ENCODE measurements at places on chromosomes 7 and 10.
A peak's percentile ranks its signal among the peaks of the same experiment; 100 is the strongest.

DNA sequence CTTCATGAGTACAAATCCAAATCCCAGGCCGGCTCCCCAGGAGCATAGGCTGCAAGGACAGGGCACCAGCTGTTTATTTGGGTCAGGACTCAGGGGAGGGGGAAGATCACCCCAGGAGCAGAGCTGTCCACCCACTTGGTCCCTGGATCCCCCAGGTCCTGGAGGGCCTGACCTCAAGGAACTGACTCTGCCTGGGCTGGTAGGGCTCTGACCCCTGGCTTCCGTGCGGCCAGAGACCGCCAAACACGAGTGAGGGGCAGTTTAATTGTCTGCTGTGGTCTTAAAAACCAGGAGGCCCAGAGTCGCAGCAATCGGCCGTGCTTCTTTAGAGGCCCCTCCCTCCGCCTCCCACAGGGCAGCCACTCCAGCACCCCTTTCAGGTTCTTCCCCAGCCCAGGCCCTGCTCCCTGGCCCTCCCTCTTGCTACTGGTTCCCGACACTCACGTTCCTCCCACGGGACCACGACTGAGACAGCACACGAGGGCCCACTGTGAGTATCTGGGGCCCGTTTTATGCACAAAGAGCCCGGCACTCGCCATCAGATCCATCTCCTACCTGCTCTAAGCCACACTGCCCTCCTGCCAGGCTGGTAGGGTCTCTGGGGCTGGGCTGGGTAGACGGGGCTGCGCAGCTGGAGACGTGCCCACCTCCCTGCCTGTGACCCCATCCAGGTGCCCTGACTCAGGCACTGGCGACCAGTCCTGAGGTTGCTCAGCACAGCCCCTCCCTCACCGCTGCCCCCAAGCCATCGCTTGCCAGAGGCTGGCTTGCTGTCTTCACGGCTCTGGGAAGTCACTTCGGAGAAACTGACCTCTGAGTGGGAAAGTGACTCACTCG lies 30.0 kb upstream of the CFAP46 start:
- no peak for DNase-seq

- DNase-seq: no peak
These were observed 58.9 kb upstream of the WAPL start for GRCh38 chr10:86580521-86580891.

- DNase-seq: no peak
These were observed 25.8 kb downstream of the CEP41 start for GRCh38 chr7:130415006-130415405.

- DNase-seq: no peak
These were observed 45.5 kb downstream of the JAKMIP3 start for GRCh38 chr10:132111121-132111731.

- no peak for DNase-seq
These were observed 10.6 kb upstream of the SUN1 start for GRCh38 chr7:821688-822087.

GRCh38 chr10:43194266-43194665 lies 56.0 kb downstream of the CSGALNACT2 start:
- DNase-seq: no peak

GRCh38 chr10:72337039-72337629 lies 17.6 kb downstream of the DNAJB12 start:
- DNase-seq: peak; percentile 56

DNA sequence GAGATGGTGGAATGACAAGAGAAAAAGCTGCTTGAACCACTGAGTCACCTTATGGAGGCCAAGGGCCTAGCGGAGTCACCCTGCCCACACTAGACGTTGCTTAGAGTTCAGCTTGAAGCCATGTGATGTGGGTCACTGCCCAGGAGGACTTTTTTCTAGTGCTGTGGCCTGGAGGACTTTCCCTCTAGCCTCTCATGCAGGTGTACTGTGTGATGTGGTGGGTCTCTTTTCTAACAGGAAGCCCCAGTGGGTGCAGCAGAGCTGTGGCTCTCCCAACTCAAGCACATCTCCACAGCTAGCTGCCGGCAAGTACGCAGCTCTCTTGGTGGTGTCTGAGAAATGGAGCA lies 13.6 kb downstream of the POR start:
- DNase-seq: no peak

DNA sequence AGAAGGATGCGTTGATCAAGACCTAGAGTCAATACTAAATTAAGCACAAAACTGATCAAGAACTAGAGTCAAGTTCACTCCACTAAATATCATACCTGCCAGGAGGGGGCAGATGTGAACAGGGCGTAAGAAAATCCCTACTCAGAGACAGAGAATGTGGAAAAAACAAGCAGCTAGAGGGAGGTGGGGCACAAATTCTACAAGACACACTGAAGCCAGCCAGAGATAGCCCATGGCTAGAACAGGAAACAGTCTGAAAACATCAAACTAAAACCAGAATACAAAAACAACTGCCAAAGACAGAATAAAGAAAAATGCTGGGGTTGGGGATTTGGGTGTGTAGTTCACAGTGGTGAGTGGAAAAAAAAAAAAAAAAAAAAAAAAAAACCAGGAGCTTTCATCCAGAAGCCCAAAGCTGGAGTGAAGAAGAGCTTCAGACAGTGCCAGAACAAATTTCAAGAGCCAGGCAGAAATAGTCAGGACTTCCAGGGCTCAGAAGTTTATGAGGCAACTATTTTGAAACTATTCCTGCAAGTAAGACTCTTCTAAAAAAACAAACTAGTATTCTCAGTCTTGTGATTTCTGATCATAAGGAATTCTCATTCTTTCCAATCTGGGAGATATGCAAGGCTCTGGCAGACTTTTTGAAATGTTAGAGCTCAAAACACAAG lies 118.3 kb downstream of the CCDC71L start:
- DNase-seq: no peak

GRCh38 chr10:586716-587115 lies 102.8 kb downstream of the DIP2C start:
- DNase-seq: no peak

DNA sequence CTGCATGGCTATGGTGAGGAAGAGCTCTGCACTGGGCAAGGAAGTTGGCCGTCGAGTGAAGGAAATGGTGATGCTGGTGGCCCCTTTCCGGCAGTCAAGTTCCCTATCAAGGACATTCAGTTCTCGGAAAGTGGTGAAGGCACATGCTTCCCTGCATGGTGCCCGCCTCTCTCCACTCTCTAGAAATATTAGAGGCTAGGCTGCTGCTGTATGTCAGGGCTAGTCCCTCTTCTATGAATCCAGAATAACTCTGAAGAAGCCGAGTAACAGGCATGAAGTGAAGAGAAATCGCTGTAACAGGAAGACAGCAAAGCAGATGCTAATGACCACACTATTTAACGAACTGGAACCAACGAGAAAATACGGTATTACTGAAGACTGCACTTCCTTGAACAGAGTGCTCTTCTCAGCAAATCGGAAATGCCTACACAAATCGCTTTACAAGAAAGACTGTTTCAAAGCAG lies 5.4 kb downstream of the IDI1 start:
- no peak for DNase-seq

DNA sequence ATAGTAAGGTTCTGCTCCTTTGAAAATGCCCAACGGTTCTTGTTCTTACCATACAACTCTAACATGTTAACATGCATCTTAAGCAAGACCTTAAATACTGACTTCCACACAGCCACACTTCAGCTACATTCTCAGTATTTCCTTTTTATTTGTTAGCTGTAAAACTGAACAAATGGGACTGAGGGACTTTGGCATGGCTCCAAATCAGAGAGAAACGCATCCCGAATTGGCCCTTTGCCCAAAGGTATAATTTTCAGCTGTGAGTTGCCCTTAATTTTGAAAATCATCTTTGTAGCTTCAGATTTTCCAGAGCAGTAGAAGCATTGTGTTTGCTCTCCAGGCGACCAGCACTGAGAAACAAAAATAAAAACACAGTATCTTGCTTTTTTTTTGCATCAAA lies 56.4 kb downstream of the NEUROD6 start:
- no peak for DNase-seq

DNA sequence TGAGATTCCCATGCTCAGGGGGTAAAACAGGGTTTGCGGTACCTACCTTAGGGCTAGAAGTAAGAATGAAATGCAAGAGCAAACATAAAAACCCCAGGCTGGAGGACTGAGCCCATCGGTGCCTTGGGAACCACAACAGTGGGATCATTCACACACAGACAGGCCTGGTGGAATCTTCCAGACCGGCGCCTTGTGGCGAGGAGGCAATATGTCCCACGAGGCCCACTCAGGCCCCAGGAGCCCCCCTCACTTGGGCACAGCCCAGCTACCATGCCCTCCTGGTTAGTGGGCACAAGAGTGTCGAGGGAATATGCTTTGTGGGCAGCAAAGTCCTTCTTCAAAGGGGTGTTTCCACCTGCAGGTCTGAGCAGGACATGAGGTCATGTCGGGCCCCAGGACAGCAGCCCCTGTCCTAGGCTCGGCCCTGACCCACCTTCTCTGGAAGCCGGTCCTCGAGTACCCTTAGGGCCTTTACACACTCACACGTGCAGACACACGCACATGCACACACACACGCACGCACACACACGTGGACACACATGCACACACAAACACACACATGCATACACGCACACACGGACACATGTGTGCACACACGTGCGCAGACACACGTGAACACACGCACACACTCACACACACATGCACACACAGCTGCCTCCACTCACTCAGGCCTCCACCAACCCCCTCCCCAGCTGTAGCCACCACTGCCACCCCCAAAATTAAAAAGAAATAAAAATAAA lies 51.5 kb upstream of the MYL10 start:
- DNase-seq: no peak

DNA sequence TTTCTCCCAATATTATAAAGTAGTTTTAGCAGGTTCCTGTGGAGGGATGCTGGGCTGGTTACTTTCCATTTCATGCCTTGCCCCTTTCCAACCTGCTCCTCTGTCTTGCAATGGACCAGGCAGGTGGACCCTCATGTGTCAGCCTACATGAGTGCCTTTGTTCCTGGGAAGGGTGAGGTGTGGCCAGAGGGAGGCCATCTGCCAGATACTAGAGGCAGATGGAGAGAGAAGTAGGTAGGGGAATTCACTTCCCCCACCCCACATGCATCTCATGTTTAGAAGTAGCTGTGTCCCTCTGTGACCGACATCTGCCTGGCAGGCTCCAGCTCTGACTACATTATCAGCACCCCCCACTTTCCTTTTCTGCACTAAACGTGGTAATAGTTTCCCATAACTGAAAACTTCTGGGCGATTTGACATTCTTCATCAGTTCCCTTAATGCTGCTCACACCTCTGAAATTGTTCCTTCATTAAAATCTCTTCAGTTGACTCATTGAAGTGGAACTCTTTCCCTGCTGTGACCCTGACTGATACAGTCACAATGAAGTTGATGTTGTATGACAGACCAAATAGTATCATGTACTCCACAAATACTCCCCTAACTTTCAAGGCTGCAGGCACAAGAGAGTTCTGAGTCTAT lies 396.3 kb upstream of the FZD8 start:
- no peak for DNase-seq

DNA sequence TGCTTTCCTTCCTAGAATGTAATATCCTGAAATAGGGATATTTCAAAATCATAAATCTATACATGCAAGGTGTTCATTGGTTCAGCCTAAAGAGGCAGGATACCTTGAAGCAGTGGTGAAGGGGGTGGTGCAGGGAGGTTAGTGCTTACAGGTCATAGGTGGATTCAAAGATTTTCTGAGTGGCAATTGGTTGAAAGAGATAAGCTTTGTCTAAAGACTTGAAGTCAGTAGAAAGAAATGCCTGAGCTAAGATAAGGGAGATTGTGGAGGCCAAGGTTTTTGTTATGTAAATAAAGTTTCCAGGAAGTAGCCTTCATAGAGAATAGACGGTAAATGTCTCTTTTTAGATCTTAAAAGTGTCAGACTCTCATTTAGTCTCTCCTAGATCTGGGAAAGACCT lies 741.2 kb upstream of the ZWINT start:
- DNase-seq: no peak

DNA sequence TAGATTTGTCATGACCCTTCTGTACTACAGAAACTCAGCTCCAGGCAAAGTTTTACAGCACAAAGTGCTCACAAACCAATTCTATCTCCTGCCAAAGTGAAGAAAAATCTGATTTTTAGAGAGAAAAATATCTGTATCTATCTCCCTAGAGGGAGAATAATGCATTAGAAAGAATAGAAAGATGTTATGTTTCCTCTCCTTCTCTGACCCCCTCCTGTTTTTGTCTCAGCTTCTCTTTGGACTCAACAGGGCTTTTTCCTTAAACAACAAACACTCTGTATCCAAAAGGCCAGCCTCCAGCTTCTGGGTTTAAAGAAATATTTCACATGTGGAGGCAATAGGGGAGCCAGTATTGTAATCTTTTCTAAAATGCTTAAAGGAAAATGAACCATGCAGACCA lies 627.4 kb downstream of the REEP3 start:
- no peak for DNase-seq

DNA sequence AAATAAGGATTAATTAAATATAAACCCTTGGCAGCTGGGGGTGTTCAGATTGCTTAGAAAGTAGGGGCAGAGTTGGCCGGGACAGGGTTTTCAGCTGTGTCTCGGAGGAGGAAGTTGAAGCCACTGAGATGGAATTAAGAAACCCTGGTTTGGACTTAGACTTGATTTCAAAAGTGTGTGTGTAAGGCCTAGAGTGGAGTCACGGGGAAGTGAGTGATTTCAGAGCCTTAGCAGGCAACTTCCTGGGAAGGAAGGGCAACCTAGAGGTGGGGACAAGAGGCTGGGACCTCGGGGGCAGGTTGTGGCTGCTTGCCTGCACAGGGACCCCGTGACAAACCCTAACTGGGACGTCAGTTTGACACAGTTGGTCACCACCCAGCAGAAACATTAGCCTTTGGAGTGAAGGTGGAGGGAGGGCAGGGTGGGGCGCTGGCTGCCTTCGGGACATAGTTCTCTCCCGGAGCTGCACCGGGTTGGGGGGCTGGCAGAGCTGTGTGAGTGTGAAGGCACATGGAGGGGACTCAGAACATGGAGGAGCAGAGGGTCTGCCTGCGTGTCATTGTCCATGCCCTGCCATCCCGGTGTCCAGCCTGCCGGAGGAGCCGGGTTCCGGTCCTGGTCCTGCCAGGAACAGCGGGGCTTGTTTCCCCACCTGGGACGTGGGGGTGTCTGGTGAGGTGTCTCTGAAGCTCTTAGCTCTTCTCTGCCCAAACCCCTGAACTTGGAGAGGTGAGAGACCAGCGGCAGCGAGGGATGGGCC lies 1.8 kb downstream of the BRI3 start:
- DNase-seq: no peak

GRCh38 chr10:30781670-30782121 lies 152.1 kb upstream of the LYZL2 start:
- DNase-seq: no peak

DNA sequence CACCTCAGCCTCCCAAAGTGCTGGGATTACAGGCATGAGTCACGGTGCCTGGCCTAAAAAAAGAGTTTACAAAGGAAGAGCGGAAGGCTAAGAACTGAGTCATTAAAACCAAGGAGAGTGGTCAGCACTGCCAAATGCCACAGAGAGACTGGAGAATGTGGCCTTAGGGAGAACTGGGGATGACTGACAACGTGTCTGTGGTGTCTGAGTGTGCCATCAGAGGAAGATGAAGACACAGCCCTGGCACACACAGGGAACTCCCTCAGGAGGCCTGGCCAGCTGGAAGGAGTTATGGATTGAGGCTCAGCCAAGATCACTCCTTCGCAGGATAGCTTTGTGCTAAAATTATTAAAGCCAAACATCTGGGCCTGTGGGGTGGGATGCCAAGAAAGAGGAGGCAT lies 3.9 kb upstream of the INA start:
- DNase-seq: no peak
